ENCODE measurements at places on chromosomes 16 and 17.

DNA sequence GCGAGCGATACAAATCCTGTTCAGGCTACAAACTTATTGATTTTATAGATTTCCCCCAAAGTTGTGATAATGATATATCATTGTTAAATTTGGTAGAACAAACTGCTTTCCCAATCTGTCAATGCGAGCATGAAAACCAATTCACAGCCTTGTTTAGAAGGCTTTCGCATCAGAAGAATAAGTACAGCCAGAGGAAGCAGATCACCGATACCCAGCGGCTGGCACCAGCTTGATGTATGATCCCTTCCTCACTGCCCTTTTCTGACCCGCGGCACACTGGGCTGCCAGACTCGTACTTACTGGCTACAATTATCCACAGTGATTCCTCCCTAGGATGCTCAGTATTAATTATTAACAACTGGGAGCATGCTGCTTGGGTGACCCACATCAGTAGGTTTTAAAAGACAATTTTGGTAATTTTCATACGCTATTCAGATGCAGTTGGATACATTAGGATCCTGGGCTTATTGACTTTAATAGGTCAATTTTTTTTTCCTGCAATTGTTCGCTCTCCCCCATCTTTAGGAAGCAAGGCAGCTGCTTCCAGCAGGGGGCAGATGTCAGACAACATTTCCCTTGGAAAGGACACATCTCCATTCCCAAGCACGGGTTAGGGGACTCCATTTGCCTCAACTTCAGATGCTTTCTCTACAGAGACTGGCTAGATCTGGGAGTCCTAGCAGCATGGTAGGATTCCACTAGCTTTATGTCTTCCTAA lies 582.7 kb upstream of the PSMD7 start:
- no peak for DNase-seq

DNA sequence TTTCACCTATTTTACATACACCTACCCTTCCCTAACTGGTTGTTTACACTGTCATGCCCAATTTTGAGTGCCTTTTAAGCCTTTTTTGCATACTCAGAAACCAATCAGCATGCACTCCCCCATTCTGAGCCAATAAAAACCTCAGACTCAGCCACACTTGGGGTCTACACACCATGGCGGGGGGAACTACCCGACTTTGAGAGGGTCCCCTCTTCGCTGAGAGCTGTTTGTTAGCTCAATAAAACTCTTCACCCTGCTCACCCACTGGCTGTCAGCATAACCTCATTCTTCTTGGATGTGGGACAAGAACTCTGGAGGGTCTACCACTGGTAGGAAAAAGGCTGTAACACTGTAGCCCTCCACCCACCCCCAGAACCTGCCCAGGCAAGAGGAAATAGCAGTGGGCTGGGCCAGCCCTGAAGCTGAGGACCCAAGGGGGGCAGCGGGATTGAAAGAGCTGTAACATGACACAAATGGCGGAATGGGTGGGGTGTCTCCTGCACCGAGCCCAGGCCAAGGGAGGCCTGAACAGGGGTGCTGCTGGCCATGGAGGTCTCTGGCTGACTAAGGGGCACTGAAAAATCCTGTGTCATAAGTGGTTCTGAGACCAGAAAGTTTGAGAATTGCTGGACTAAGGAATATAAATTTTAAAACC lies 3.0 kb upstream of the FLYWCH2 start:
- no peak for DNase-seq

DNA sequence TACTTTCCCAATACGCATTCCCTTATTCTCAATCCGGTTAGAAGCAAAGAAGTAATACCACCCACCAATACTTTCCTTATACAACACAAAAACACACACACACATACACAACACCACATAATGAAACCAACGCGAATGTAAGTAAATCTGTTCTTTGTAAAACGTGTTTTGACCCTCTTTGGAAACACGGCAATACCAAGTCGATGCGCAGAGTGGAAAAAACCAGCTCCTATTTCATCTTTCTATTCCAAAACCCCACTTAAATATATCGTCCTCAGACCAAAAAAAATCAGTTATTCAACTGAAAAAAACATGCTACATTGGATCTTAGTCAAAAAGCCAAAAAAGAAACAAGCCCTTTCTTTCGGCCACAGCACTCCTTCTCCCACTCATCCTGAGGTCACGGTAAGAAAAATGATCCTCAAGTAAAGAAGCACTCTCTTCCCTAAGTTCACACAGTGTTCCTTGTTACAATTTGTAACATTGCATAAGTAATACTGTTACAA lies 31.0 kb upstream of the ARL4D start:
- no peak for DNase-seq

- no peak for DNase-seq
These were observed 96.2 kb downstream of the BANP start for GRCh38 chr16:88047462-88047861.

GRCh38 chr17:19935169-19935568 lies 42.5 kb downstream of the AKAP10 start:
- no peak for DNase-seq

DNA sequence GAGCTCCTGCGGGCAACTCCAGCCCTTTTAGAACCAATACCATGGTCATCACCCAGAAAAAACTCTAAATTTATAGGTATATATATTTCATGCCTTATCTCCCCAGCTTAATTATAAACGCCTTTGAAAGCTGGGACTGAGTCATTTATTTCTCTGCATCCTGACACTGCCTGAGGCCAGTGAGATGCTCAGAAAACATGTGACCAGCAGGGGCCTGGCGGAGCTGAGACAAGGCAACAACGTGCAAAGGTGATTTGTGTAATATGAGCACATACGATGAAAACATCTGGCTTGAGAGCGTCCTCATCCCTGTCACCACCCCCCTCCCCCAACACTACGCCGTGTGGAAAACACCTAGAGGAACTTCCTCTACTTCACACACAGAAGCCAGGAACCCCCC lies 22.7 kb downstream of the NXN start:
- no peak for DNase-seq

DNA sequence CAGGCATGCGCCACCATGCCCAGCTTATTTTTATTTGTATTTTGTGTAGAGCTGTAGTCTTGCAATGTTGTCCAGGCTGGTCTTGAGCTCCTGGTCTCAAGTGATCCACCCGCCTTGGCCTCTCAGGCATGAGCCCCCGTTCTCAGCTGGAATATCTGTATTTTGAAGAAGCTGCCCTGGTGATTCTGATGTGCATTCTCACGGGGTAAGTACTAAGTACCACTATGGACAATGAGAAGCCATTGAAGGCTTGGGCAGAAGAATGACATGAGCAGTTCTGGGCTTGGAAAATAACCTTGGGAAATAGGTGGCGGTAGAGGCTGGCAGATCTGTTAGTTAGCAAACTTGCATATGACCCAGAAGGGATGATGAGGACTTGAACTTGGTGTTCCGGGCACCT lies 15.6 kb upstream of the NKD1 start:
- no peak for DNase-seq

- no peak for DNase-seq
These were observed 83.1 kb downstream of the CCDC182 start for GRCh38 chr17:57662041-57662440.

DNA sequence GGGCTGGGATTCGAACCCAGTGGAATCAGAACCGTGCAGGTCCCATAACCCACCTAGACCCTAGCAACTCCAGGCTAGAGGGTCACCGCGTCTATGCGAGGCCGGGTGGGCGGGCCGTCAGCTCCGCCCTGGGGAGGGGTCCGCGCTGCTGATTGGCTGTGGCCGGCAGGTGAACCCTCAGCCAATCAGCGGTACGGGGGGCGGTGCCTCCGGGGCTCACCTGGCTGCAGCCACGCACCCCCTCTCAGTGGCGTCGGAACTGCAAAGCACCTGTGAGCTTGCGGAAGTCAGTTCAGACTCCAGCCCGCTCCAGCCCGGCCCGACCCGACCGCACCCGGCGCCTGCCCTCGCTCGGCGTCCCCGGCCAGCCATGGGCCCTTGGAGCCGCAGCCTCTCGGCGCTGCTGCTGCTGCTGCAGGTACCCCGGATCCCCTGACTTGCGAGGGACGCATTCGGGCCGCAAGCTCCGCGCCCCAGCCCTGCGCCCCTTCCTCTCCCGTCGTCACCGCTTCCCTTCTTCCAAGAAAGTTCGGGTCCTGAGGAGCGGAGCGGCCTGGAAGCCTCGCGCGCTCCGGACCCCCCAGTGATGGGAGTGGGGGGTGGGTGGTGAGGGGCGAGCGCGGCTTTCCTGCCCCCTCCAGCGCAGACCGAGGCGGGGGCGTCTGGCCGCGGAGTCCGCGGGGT lies at the start of gene CDH1:
Gene CDH1 (plus strand): TSS at position 247 of the 684 bp plus-strand sequence. CDS start 124 bp downstream, at position 371.
- no peak for DNase-seq

DNA sequence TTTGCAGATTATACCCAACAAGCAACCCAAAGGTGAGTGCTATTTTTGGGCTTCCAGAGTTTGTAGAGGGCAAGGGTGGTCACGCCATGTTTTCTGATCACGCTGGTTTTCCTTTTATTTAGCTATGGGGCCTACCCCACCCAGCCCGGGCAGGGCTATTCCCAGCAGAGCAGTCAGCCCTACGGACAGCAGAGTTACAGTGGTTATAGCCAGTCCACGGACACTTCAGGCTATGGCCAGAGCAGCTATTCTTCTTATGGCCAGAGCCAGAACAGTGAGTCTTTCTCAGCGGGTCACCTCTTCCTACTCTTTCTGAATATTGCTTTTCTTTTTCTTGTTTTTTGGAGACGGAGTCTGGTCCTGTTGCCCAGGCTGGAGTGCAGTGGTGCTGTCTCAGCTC lies 2.5 kb downstream of the FUS start:
- DNase-seq, result no peak

DNA sequence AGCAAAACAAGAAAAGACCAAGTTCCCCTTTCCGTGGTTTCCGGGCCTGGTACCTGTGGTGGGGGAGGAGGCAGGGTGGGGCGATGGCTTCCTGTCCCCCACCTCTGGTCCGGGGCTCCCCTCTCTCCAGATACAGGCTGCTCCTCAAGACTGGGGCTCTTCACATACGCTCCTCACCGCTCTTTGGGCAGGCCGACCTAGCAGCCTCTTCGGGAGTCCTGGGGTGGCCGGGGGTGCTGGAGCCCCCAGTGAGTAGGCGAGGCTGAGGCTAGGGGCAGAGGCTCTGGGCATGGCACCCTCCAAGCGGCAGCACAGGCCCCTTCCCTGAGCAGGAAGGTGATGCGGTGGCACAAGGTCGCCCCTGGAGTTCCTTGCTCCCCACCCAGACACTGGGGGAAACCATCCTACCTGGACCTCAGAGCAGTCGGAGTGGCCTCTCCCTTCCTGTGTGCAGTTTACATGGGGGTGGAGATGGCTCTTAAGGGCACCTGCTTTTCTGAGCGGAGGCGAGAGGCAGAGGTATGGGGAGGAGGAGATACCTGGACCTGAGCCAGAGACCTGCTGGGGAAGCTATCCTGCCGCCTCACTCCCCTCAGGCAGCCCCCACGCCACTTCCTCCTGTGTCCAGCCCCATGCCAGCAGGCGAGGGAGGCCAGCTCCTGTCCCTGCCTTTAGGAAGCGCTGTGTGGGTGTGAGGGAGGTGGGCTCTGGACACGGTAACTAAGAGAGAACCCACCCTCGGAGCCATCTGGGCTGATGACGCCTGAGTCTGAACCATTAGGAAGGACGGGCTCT lies 891 bp downstream of the CORO1A start:
- DNase-seq, result peak; percentile 56

GRCh38 chr17:80772906-80773242 lies 218.8 kb upstream of the CHMP6 start:
- no peak for DNase-seq

DNA sequence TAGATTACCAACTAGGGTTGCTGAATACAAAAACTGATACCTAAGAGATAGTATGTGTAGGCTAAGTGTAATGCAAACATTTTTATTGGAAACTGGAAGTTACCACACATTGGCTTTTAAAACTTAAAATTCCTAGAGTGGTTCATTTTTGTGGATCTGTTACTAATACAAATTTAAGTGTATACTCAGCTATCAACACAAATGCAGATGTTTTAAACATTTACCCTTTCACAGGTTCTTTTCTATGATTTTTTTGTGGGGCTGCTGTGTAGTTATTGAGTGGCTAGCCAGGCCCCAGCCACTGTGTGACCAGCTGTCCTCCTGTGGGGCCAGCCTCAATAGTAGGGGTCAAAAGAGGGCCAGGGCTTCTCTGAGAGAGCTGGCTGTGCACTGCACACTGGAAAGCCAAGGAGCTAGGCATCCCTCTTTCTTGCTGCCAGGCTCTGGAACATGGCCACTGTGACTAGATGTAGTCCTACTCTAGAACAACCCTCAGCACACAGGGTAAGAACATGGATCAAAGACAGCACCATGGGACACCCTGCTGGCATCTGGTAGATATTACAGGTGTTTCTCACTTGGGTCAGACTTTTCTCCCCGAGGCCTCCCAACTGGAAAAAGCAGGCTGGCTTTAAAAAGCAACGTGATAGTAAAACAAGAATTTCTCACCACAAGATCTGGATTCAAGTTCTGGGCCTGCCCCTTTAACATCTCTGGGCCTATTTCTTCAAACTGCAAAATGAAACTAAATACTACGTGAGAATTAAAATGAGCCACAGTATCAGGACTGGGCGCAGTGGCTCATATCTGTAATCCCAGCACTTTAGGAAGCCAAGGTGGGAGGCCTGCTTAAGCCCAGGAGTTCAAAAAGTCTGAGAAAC lies 7.3 kb upstream of the VEZF1 start:
- DNase-seq, result no peak

DNA sequence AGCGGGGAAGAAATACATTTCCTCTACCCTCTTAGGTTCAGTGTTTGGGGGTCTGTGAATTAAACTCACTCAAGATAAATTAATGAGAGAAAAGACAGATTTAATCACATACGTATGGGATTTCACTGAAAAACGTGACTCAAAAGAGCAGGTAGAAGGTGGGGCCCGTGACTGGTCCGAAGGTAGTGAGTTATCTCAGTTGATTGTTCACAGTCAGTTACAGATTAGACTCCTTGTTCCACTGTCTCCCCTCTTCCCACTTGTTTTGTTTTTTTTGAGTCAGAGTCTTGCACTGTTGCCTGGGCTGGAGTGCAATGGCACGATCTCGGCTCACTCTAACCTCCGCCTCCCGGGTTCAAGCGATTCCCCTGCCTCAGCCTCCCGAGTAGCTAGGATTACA lies 301.2 kb downstream of the SEC14L1 start:
- no peak for DNase-seq

DNA sequence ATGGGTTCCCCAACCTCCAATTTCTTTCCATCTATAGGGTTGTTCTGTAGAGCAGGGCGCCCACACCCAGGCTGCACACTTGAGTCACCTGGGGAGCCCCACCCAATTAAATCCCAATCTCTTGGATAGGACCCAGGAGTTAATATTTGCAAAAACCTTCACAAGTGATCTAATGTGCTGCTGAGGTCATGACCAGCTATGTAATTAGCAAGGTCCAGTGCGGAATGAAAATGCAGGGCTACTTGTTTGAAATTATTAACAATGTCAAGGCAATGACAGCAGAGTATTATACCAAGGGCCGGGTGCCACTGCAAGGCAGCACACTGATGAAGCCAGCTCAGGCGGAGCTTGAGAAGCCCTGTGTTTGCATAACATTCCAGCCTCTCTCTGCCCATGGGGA lies 302.7 kb downstream of the MAF start:
- no peak for DNase-seq

DNA sequence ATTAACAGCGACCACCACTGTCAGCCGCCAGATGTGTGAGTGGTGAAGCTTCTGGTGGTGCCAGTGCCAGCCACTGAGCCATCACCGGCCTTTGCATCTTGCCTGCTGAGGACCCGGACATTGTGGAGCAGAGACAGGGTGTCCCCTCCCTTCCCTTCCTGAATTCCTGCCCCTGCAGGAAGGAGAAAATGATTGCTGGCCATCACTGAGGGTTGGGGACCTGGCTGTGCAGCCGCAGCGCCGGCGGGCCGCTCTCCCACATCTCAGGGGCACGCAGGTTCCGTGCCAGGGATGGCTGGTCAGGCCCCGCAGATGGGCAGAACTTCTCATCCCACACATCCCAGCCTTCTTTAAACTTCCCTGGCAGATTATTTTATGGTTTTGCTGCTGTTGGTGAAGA lies 56.5 kb downstream of the RPTOR start:
- DNase-seq, result no peak

Data from stimulated activated CD8-positive, alpha-beta memory T cell treated with anti-CD3 and anti-CD28 coated beads, Interleukin-4, amount 100 ng/mL, for 4 hours (primary cell).